Natural killer cell treated with Interleukin-12 subunit alpha and Interleukin-12 subunit beta and Interleukin-15 and Interleukin-18, amount 100 ng/mL, for 72 hours (primary cell): ENCODE measurements at places on chromosomes 4 and X. TPM values are rescaled to one million over a fixed set of nuclear protein-coding genes. Genes with fewer than 3 reads are reported as not detected.

GRCh38 chr4:32268863-32269262, 1548.7 kb downstream of the PCDH7 start:
- H3K36me3 ChIP-seq = no peaks in the 10 kb centered on the region
- H3K4me1 ChIP-seq = no peaks in the 10 kb centered on the region
- no peak overlapping the region for H3K4me3 ChIP-seq
- H3K27me3 ChIP-seq = no peaks in the 10 kb centered on the region
- DNase-seq = no peak

- DNase-seq = no peak
- no peaks in the 10 kb centered on the region for H3K4me1 ChIP-seq
- no peak overlapping the region for H3K27ac ChIP-seq
- no peaks in the 10 kb centered on the region for H3K36me3 ChIP-seq
- H3K4me3 ChIP-seq = no peak overlapping the region
- no peaks in the 10 kb centered on the region for H3K27me3 ChIP-seq
Observed at GRCh38 chr4:70306076-70306475, 28.7 kb upstream of the CABS1 start.

DNA sequence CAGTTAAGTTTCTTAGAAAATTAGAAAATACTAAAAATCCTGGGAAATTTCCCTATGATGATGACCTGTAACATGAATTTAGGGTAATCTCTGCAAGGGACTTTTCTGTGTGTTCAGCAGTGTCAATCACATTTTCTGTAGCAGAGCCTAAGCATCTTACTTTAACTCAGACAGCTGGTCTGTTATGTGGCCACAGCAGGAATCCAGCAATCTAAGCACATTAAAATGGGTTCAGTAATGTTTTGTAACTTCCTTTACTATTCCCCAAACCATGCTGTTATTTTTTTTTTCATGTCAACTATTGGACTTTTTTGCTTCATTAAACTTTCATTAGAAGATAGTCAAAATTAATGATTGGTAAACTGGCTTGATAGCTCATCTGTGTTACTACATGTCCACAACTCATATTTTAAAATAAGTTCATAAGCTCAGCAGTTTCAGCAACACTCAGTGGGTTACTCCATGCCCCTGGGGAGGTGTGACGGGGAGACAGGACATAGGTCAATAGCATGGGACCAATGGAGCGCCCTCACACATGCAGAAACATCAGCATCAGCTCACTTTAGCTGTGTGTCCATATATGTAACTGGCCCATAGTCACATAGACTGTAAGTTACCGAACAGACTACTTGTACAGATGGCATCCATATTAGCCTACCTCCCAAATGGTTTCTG, 168.0 kb upstream of the PACRGL start:
- no peaks in the 10 kb centered on the region for H3K4me1 ChIP-seq
- DNase-seq = no peak
- no peaks in the 10 kb centered on the region for H3K27me3 ChIP-seq
- no peak overlapping the region for H3K27ac ChIP-seq

DNA sequence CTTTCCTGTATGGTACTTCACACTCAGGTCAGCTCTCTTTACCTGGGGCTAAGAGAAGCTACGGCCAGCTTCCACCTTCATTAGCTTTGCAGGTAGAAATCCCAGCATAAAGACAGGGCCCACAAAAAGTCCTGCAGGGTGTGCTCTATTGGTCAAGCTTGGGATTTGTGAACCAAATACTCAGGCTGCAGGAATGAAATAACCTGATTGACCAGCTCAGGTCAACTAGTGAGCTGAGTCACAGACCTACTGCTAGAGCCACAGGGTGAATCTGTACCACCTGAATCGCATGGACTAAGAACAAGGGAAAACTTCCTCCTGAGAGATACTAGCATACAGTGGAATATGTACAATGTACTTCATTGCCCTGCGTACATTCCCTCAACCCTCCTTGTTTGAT, 172.2 kb downstream of the HHIP start:
- H3K36me3 ChIP-seq = no peaks in the 10 kb centered on the region
- DNase-seq = no peak
- no peak overlapping the region for H3K27ac ChIP-seq
- H3K4me1 ChIP-seq = no peaks in the 10 kb centered on the region

DNA sequence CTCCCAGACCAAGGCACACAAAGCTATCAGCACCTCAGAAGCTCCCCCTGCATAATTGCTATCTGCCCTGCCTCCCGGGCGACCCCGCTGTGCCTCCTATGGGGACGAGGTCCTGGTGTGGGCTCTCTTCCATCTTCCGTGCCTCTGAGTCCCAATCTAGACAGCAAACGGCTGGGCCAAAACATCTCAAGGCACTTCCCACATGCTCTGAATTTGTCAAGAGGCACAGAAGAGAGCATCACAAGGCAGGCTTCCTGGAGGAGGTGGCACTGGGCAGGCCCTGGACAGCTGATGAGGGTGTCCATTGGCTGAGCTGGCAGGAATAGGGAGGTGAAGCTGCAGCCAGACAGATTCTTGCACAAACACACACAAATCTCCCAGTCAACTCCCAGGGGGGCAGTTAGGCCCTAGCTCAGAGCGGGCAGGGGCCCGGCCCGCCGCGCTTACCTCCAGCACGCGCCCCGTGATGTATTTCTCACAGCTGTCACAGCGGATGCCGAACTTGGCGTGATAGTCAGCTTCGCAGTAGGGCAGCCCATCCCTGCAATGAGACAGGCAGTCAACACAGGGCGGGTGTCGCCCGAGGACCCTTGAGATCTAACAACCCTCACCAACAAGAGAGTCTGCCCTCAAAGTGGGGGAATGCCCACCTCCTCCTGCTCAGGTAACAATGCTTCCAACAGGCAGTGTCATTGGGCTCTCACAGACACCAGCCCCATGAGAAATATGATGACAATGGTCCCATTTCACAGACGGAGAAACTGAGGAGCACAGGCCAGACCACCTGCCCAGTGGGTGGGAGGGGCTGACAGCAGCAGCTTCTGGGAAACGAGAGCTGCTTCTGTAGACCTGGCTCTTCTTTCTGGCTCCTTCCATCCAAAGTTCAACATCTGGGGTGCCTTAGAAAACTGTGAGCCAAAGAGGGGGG, 81.2 kb downstream of the ABLIM2 start:
- no peaks in the 10 kb centered on the region for H3K4me1 ChIP-seq
- no peak overlapping the region for H3K4me3 ChIP-seq
- DNase-seq = no peak
- no peaks in the 10 kb centered on the region for H3K36me3 ChIP-seq
- H3K27me3 ChIP-seq = peaks cover 12% of the 10 kb centered on the region

DNA sequence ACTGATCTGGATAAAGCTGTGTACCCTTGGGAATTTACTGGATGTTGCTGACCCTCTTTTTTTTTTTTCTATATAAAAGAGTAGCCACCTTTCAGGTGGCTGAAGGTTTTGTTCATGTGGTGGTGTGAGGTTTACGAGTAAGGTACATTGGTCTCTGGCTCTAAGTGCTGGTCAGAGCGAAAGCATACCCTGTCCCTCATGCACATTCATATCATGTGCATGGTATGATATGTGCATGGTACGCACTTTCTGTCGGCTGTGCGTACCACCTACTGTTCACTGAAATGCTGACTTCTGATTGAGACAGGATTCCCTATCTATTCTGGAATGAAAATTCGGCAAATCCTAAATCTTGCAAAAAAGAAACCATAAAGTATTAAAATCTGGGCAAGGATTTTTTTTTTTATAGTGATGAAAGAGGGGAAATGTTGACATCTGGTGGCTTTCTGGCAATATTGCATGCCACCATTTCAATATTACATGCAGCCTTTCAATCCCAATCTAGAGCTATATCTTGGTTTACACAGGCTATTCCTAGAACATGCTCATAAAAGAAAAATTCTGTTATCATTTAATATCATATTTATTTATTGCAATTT, 32.8 kb downstream of the FAM149A start:
- no peak overlapping the region for H3K27ac ChIP-seq
- peaks cover 18% of the 10 kb centered on the region for H3K27me3 ChIP-seq
- H3K4me1 ChIP-seq = peaks cover 6% of the 10 kb centered on the region

DNA sequence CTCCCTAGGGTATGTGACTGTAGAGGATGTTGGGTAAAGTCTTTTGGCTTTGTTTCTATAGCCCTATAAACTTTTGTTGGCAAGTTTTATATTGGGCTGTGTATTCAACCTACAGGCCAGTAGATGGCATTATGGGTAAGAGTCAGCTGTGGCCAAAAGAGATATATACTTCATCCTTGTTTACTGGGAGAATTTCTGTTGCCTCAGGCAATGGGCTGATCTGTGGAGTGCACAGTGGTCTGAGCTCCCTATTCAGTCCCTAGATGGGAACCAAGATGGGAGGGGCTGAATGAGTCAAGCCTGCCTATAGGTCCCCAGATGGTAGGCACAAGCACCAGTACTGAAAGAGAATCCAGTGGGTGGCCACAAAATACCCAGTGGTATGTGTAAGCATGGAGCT, 580.6 kb downstream of the EPHA5 start:
- no peaks in the 10 kb centered on the region for H3K4me1 ChIP-seq
- no peaks in the 10 kb centered on the region for H3K27me3 ChIP-seq
- H3K4me3 ChIP-seq = no peak overlapping the region
- DNase-seq = no peak
- no peak overlapping the region for H3K27ac ChIP-seq

Gene MRPS18C
- total RNA-seq = 44.4 TPM

Gene PABPC1L2A
- not detected for total RNA-seq

Gene GCNA
- 5.5 TPM for total RNA-seq

Gene CT45A2
- not detected for total RNA-seq

Gene ADH1C
- total RNA-seq = not detected

Gene RBM3
- total RNA-seq = 362 TPM

Gene SRPK3
- total RNA-seq = not detected
